AG08395 (cell line): ENCODE measurements at places on chromosomes 12 and 14.
A peak's percentile ranks its signal among the peaks of the same experiment; 100 is the strongest.

DNA sequence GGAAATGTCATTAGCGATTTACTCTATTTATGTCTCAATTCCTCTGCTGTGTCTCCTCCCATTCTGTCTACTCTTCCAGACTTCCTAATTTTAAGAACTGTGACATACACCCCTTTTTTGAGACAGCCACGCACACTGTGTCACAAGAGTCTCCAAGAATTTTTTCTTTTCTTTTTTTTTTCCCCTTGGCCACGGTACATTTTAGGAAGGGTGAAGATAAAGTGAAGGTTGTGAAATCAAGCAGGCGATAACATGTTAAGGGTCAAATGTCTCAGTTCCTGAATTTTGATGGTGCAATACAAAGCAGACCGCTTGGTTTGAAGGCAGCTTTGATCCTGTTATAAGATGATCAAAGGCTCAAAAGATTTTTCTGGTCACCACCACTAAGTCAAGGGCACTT, 4.3 kb downstream of the OLR1 start:
- DNase-seq = peak; percentile 4

- DNase-seq = no peak
Observed at GRCh38 chr14:46490238-46490685, 161.3 kb downstream of the RPL10L start.

- DNase-seq = no peak
Observed at GRCh38 chr12:97713270-97713669, 250.7 kb downstream of the RMST start.

- DNase-seq = peak; percentile 50
Observed at GRCh38 chr14:70317969-70318634, 41.4 kb downstream of the COX16 start.
